ENCODE measurements at places on chromosomes 16 and 17.

DNA sequence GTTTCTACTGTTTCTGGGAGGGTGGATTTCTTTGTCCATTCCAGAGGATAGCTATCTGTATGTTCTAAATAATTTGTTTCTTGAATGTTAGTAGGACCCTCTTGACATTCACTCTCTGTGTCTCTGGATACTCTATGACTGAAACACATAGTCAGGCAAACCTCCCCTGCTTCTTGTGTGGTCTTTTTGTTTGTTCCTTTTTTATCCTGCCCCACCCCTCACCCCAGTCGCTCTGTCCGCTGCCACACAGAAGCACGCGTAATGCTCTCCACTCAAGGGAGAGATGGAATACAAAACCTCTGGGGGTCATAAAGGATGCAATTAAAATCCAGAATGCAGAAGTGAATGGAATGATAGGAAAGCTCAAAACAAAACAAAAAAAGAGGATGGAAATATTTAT is 253.1 kb downstream of the RBFOX1 start:
- DNase-seq, result no peak

DNA sequence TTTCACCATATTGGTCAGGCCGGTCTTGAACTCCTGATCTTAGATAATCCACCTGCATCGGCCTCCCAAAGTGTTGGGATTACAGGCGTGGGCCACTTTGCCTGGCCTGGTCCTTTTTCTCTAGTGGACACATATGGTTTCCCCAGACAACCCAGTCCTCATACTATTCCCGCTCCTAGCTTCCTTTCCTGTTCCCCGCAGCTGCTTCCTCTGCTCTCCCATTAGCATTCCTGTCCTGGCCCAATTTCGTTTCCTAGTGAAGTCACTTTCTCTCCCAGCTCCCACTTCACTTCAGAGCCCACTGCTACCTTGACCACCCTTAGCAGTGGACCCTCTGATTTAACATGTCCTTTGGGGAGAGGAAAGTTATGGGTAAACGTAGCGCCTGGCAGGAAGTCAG is 11.3 kb downstream of the KATNIP start:
- DNase-seq, result no peak

DNA sequence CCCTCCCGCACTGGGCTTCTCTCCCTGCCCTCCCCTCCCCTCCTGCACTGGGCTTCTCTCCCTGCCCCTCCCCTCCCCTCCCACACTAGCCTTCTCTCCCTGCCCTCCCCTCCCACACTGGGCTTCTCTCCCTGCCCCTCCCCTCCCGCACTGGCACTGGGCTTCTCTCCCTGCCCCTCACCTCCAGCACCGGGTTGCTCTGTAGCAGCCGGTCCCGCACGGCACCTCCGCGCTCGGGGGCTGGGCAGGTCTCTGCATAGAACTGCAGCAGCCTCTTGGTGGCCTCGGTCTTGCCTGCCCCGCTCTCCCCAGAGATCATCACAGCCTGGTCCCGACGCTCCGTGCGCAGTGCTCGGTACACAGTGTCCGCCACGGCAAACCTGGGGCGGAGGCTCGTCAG is 9.8 kb downstream of the MYO1C start:
- no peak for DNase-seq

DNA sequence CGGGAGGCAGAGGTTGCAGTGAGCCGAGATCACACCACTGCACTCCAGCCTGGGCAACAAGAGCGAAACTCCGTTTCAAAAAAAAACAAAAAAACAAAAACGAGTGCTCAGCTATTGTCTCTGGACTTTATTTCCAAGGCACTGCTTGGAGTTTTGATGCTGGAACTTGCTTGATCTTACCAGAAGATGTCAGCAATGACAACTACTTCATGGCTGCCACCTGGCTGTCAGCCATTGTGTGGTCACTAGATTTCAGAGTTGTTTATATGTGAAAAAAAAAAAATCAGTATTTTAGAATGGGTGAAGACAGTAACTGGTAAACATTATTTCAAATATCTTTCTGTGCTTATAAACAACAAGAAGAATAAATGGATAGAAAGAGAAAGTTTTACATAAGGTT is 26.3 kb upstream of the OR4D1 start:
- no peak for DNase-seq

- DNase-seq, result no peak
Observed at GRCh38 chr17:68134046-68134637, 98.6 kb downstream of the KPNA2 start.

DNA sequence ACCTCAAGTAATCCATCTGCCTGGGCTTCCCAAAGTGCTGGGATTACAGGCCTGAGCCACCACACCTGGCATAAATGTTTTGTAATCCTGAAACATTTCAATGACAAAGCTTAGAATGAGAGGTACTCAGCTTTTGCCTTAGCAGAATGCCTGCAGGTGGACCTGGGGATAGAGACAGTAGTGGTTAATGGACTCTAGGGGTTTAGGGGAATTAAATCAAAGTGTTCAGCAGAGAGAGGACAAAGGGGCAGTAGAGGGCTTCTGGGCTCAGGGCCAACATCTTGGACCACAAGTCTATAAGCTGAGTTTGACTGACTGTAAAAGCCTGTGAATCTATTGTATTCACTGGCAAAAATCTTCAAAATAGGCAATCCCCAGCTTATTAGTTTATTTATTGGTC is 36.0 kb upstream of the MED13 start:
- DNase-seq, result no peak

GRCh38 chr17:50255766-50256635 is 18.3 kb upstream of the TMEM92 start:
- DNase-seq, result no peak

DNA sequence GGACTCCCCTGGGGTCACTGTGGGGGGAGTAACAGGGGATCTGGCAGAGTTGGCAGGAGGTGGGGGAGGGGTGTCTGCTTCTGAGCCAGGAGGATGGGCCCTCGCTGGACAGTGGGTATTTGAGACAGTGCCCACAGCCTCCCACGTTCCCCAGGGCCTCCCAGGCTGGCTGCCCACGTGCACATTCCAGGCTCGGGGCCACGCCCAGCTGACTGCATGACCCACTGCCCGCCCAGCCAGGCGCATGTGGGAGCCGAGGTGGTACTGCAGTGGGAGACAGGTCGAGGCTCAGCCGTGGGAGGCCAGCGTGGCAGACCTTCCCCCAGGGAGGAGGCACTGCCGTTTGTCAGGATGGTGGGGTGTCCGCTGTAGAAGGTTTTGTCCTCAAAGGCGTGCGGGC is 38.8 kb downstream of the BAHCC1 start:
- DNase-seq, result no peak

- no peak for DNase-seq
Observed at GRCh38 chr16:14196011-14196410, 124.9 kb downstream of the MRTFB start.

DNA sequence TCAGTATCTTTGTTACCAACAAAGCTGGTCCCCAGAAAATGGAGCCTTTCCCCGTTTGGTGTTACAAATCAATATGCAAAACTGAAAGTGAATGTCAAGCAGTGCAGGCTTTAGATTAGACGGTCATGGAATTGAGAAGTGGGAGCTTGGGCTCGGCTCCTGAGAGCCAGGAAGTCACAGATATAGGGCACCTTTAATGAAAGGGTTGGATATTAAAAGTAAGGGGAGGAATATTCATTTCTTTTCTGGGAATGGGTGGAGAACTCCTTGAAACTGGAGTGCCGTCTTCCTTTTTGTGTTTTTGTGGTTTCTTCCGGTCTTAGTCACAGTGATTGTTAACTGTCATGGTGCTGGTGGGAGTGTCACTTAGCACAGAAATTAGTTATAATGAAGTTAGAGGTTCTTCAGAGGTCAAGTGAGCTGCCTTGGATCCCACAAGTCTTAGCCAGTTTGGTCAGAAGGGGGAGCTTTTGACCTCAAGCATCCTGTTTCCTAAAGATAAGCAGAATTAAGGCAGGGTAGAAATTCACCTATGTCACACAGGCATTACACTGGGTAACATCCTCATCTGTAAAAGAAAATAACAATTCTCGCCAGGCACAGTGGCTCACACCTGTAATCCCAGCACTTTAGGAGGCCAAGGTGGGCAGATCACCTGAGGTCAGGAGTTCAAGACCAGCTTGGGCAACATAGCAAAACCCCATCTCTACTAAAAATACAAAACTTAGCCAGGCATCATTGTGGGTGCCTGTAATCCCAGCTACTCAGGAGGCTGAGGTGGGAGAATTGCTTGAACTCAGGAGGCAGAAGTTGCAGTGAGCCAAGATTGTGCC is 9.6 kb upstream of the EIF1 start:
- no peak for DNase-seq

GRCh38 chr17:40068584-40068916 is 5.8 kb downstream of the THRA start:
- DNase-seq, result no peak

GRCh38 chr16:56657555-56658326 is at the start of gene MT1F:
MT1F (plus strand) TSS chr16:56657959; CDS start chr16:56658059, 100 bp downstream.
- DNase-seq, result peak; percentile 36

GRCh38 chr16:84054916-84055315 is 12.3 kb upstream of the SLC38A8 start:
- no peak for DNase-seq

GRCh38 chr17:802901-803881 is 21.0 kb downstream of the MRM3 start:
- DNase-seq, result no peak

DNA sequence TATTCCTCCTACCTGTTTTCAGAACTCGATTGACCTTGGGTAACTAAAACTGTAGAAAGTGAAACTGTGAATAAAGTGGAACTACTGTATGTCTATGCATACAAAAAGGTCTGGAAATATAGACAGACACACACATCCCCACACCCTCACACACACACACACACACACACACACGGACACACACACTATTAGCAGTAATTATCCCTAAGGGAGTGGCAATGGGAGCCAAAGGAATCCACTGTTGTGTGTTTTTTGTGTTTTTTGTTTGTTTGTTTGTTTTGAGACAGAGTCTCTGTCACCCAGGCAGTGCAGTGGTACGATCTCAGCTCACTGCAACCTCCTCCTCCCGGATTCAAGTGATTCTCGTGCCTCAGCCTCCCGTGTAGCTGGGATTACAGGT is 26.6 kb upstream of the SRCIN1 start:
- no peak for DNase-seq

DNA sequence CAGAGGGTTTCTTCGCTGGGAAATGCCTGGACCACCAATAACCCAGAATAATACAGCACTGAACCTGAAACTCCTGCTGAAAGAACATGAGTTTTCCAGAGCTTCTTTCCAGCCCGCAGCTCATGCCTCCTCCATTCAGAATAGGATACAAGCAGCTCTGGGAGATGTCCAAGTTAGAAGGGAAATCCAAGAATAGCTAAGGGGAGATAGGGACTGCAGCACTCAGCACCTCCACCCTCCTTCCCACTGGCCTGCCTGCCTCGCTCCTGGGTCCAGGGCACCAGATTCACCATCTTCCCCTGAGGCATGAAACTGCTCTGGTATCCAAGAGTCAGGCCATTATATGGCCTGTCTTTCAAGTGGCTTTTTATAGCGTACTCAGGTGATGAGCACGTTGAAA is 4.1 kb downstream of the KRT31 start:
- no peak for DNase-seq

DNA sequence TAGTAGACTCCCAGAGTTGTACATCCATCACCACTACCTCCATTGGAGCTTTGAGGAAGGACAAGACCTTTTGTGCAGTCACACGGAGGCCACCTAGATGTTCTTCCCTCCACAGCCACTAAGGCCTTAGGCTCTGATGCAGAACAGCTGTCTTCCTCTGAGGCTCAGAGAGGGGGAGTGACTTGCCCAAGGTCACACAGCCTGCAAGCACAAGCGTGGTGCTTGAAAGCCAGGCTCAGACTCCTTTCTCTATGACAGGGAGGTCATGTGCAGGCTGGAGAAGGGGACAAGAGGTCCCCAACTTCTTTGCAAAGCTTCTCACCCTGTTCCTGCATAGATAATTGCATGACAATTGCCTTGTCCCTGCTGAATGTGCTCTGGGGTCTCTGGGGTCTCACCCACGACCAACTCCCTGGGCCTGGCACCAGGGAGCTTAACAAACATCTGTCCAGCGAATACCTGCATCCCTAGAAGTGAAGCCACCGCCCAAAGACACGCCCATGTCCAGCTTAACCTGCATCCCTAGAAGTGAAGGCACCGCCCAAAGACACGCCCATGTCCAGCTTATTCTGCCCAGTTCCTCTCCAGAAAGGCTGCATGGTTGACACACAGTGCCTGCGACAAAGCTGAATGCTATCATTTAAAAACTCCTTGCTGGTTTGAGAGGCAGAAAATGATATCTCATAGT is 12.7 kb downstream of the SCGB1C2 start:
- no peak for DNase-seq

- no peak for DNase-seq
Observed at GRCh38 chr17:6496116-6496481, 51.8 kb downstream of the PIMREG start.

- DNase-seq, result no peak
Observed at GRCh38 chr17:65332375-65332774, 195.2 kb downstream of the RGS9 start.

- DNase-seq, result no peak
Observed at GRCh38 chr17:49585422-49586027, 9.9 kb downstream of the NXPH3 start.

GRCh38 chr17:40316571-40317344 is 7.8 kb downstream of the RARA start:
- DNase-seq, result no peak

DNA sequence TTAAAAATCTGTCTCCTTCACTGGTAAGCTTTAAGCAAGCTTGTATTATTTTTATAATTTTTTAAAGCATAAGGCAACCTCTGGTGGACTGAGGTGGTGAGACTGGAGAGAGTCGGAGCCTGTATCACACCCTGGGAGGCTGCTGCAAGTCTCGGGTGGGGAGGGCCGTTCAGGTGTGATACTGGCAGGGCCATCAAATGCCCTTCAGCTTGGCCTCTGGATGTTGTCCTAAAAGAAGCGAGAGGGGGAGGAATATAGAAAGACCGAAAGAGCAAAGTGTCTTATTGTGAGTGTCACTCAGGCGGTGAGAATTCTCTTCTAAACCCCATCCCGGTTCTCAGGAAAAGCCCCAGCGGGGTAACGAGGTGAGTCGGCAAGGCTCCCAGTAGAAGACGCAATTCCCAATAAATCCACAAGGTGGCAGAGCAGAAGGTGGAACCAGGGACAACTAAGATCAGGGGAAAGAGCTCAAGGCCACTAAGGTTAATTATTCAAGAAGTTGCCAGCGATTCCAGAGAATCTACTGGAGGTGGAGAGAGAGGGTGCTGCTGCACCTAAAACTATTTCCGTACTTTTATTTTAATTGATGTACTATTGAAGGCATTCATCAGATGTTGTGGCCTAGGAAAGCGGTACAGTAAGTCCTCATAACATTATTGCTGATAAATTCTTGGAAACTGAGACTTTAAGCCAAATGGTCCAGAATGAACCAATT is 14.1 kb downstream of the C17orf67 start:
- DNase-seq, result peak; percentile 33

GRCh38 chr17:3167574-3167973 is 29.7 kb upstream of the OR1A2 start:
- DNase-seq, result no peak

- DNase-seq, result no peak
Observed at GRCh38 chr16:73793871-73794437, 502.7 kb upstream of the PSMD7 start.
